ENCODE measurements at places on chromosomes 3 and 15.

DNA sequence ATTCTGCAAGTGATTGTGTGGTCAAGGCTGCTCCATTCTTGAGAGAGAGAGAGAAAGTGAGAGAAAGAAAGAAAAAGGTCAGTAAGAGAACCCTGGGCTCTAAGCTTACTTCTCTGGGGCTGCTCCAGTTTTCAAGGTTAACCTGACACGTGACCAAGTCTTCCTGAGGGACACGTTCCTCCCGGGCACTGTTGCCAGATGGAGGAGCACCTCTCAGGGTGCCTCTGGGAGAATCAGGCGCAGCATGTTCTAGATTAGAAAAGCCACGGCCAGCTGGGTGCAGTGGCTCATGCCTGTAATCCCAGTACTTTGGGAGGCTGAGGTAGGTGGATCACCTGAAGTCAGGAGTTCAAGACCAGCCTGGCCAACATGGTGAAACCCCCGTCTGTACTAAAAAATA, 60.8 kb downstream of the ITGA11 start:
- DNase-seq: no peak

DNA sequence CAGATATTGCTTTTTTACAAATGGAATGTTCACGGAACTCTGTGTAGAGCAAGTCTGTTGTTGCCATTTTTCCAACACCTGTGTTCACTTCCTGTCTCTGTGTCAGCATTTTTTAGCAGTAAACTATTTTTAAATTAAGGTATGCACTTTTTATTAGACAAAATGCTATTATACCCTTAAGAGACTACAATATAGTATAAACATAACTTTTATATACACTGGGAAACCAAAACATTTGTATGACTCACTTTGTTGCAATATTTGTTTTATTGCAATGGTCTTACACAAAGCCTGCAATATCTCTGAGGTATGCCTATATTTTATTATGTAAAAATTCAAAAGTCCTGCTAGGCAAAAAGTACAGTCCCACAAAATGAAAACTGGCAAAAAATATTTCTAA, 39.8 kb upstream of the FGF7 start:
- DNase-seq: no peak

GRCh38 chr15:32852017-32852416, 134.2 kb downstream of the GREM1 start:
- DNase-seq: no peak

DNA sequence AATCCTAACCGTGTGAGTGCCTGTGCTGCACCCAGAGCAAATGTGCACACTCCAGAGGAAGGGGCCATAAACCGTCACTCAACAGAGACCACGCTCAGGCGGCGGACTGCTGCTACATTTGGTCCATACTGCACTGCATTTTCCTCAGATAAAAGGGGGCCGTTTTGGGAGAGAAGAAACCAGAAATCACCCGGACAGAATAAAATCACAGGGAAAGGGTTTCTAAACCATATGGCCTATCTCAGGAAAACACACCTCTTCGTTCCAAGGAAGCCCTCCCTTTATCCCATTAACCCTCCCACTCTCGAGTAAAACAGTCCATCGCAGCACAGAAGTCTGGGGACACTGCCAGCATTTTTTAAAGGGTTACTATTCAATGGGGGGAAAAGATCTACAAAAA, 7.6 kb downstream of the IL17RD start:
- no peak for DNase-seq

DNA sequence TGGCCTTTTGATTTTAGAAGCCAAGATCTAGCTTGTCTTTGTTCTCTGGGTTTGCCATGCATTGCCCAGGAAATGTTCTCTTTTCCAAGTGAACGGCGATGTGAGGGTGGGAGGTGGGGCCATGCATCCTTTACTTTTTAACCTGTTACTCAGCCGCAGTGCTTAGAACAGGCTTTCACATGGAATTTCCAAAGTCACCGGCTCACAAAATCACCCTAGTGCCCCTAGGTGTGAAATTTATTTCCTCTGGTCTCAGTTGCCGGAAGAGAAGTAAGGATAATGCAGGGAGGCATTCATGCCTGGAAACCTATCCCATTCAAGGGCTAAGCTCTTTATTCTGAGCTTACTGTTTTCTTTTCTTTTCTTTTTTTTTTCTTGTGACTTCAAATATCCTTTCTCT, 93.2 kb downstream of the CACNA2D3 start:
- DNase-seq: no peak

- DNase-seq: peak; percentile 5
Observed at GRCh38 chr3:38579551-38580449, 69.7 kb downstream of the SCN5A start.

- peak; percentile 36 for DNase-seq
Observed at GRCh38 chr15:45378149-45378912, at the start of gene GATM. Gene GATM, minus strand, starts transcription at chr15:45378544. Its CDS starts 91 bp downstream, at chr15:45378453.

- no peak for DNase-seq
Observed at GRCh38 chr15:79629687-79630086, 197.6 kb downstream of the MINAR1 start.

DNA sequence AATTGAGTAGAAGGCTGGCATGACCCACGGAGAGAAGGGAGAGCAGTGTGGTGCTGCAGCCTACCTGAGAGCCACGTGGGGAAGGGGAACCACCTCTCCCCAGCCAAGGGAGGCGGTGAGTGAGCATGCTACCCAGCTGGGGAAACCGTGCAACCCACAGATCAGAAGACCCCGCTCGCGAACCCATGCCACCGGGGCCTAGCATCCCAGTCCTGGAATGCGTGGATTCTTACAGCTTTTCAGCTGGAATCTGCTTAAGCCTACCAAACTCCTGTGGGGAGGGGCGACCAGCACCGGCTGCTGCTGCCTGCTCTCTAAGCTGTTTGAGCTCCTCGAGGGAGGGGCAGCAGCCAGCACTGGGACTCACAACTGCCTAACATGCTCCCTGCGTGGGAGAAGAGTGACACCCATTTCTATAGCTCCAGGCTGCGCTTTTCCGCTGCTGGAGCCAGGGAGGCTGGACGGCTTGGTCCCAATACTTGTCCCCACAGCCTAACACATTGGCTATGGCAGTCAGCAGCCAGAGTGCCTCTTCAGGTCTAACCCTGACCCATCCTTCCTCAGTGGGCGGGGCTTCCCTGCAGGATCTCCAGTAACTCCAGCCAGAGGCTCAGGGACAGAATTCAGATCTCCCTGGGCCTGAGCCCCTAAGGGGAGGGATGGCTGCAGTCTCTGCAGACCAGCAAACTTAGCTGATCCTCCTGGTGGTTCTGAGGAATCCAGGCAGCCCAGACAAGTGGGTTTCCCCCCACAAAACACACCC, 20.0 kb upstream of the TEX55 start:
- DNase-seq: no peak

DNA sequence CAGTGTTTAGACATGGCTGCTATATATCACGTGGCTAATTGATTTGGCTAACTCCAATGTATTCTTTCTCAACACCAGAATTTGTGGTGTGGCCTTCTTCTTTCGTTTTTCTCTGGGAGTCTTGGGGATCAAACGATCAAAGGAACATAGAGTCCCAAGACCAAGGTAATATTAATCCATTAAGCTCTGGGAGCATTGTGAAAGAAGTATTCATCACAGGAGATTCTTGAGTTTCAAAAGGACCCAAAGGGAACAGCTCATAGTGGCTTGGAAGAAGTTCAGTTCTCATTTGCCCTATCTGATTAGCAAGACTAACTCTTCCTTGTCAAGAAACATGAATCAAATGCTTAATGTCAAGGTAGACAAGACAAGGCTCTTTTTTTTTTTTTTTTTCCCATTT, 32.9 kb upstream of the TICRR start:
- no peak for DNase-seq

GRCh38 chr3:42117175-42118008, 26.2 kb downstream of the TRAK1 start:
- DNase-seq: no peak

- no peak for DNase-seq
Observed at GRCh38 chr3:17149076-17149475, 264.3 kb downstream of the PLCL2 start.

DNA sequence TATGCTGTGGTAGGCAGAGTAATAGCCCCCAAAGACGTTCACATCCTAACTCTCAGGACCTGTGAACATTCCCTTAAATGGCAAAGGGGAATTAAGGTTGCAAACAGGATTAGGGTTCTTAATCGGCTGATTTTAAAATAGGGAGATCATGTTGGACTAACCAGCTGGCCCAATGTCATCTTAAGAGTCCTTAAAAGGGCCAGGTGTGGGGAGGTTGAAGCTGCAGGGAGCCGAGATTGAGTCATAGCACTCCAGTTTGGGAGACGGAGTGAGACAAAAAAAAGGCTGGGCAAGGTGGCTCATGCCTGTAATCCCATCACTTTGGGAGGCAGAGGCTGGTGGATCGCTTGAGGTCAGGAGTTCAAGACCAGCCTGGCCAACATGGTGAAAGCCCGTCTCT, 1.6 kb upstream of the FLNB start:
- no peak for DNase-seq

- DNase-seq: no peak
Observed at GRCh38 chr15:41476416-41477048, 17.1 kb upstream of the ITPKA start.

- no peak for DNase-seq
Observed at GRCh38 chr3:116610124-116610523, 99.5 kb upstream of the TUSC7 start.

DNA sequence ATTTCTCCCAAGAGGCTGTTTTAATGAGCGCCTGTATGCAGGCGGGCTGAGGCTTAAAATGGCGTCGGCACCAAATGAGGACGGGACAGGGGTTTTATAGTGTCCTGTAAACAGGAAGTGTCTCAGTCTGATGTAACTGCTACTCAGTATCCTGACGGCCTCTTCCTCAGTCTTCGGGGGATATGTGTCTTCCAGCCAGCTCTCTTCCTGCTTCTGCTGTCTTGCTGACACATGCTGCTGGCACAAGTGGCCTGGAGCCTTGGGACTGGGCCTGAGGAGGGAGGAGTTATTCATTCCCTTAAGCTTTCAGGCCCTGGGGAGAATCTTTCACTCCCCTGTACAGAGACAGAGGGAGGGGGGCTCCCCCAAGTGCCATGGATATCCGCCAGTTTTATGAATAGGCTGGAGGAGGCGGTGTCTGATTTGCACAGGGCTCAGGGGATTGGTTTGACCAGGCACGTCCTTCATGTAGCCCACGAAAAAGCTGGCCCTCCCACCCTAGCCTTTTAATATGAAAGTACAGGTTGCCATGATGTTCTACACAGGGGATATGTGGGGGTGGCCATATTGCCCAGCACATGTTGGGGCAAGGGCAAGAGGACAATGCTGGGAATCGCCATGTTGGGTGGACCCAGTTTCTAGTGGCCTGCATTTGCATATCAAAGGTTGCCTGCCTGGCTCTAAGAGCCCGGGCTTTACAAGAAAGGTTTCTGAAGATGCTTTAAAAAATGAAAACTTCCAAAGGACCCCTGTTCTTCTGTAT, 19.9 kb downstream of the NDUFB4 start:
- no peak for DNase-seq

- DNase-seq: no peak
Observed at GRCh38 chr3:2036076-2036475, 62.6 kb upstream of the CNTN4 start.

DNA sequence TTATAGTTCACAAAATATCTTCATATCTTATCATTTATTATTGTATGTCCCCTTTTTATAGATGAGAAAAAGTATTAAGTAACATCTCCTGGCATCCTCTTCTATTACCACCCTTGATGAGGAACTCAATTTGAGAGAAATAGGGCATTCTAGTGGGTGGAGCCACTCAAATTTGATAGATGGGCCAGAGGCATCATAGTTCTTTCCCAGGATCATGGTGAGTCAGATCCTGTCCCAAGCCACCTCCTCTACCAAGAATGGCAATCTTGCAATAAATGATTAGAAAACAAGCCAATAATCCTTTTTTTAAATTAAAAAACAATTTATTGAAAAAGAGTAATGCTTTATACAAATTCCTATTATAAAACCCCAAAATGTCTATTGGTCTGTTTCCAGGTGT, 16.8 kb downstream of the CLDN1 start:
- DNase-seq: no peak

DNA sequence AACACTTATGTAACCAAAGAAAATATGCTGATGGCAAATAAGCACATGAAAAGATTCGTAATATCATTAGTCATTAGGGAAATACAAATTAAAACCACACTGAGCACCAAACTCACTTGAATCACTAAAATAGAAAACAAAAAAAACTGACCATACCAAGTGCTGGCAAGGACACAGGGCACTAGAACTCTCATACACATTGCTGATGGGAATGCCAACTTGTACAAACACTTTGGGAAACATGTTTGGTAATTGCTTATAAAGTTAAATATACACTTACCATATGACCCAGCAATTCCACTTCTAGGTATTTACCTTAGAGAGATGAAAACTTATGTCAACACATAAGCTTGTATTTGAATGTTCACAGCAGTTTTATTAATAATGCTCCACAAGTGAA, 95.5 kb downstream of the TFDP2 start:
- DNase-seq: no peak

GRCh38 chr15:33872416-33873106, 95.7 kb upstream of the CHRM5 start:
- DNase-seq: no peak

DNA sequence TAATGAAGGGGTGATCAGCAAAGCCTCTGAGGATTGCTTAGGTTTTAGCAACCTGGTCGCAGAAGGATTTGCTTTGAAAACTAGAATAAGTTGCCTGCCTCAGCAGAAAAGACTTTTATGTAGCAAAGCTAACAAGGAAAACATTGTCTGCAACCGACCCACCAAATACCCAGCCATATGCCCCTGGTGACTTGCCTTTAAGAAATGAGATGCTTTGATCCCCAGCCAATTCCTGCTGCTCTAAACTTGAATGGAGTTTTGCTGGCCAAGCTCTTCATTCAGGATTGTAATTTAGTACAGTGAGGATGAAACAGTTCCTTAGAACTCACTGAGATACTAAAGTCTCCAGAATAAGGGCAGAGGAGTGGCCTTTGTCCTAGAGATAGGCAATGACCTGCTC, 139.8 kb upstream of the PROK2 start:
- DNase-seq: no peak

- DNase-seq: no peak
Observed at GRCh38 chr3:29853841-29854397, 573.0 kb downstream of the RBMS3 start.

- no peak for DNase-seq
Observed at GRCh38 chr3:38271553-38271952, 5.9 kb downstream of the SLC22A13 start.

DNA sequence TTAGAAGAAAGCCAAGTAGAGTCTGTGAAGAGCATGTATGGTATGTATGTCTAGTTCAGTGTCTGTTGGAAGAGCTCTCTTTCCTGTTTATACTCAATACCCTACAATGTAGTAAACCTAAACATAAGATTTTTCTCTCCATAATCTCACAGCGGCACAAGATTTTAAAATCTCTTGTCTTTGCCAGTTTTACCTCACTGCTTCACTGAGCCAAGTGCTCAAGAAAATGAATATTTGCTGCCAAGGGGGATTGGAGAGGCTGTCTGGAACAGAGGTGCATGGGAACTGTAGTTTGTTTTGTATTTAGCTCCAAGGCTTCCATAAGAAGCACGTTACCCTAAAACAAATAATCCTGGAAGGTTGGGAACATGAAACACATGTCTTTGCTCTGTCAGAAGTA, 49.5 kb upstream of the FHIT start:
- DNase-seq: no peak

DNA sequence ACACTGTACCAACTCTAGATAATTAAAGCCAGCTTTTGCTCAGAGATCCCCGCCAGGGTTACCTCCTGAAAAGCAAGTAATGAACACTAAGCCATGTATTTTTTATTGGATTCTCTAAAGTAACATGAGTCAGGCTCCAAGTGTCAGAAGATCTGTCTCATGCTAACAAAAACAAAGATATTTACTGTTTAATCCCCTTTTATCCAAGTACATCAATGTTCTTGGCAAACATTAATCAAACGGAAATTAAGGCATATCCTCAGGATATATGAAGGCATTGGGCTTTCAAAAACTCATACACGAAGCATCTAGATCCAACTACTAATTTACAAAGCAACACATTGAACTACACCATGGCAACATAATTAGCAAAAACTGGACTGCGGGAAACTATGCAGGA, 37.2 kb downstream of the MYO5A start:
- DNase-seq: no peak

Data from CD4-positive, alpha-beta T cell treated with Interferon alpha-2 for 1 hour (primary cell).